ENCODE measurements at places on chromosomes 5 and 9.

DNA sequence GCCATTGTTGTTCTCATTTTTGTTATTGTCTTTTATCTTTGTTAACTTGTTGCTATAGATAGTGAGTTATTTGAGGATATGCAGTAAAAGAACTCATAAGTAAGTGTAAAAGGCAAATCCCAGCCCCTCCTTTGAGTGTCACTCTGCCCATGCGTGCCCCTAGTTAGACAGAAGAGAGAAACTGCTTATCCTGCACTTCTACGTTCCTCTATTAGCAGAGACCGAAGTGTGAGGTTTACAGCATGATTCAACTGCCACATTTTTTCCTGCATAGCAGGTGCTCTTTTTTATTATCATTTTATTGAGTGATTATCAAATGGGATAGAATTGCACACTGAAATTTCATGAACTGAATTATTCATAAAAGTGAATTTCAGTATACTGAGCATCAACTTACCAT is 12.0 kb upstream of the DNAH5 start:
- DNase-seq: no peak

- no peak for DNase-seq
Measured at GRCh38 chr9:68973619-68974018, 40.3 kb downstream of the PRKACG start.

DNA sequence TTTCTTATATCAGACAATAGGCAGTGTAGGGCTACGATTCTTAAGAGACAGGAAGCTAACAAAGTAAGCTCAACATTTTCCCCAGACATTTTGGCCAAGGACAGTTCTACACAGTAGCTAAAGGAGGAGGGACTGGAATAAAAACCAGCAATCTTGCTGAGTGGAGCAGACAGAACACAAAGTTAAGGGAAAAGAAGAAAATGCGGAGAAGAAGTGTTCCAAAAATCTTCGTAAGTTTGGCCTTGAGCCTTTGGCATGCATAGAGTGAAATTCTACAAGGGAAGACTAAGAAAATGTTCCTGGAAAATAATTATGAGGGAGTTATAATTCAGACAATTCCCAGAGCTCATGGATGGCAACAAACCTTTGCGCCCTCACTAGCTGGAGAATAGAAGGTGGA is 748.0 kb upstream of the CTNND2 start:
- DNase-seq: no peak

DNA sequence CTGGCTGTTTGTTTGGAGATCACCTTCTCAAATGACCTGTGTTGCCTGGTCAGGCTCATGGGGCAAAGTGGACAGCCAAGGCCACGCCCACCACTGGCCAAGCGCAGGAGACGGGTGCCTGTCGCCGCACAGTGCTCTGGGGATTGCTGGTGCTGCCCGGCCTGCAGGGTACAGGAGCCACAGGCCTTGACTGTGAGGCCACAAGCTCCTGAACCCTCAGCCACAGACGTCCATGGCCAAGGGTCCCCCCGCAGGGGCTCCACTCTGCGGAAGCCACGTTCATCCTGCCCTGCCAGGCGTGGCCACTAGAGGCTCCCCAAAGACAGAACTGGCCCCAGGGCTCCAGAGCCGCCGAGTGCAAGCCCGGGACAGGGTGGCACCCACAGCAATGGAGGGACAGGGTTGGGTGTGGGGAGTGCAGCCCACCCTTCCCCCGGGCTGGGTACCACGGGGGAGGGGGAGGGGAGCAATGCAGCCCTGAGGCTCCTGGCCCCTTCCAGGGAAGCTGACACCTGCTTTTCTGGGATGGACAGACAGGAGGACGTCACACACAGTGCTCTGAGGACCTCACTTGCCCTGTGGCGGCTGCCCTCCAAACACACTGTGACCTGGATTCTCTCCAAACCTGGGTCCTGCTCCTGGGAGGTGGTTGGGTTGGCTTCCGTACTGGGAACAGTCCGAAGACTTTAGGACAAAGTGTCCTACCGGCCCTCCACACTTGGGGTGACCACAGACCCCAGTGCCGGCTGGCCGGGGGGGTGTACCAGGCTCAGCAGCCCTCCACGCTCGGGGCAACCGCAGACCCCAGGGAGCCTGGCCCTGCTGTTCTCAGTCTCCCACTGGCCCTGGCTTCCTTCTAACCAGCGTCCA is 21.5 kb downstream of the TPPP start:
- DNase-seq: peak; percentile 87

GRCh38 chr5:43336159-43336558 is 22.9 kb upstream of the HMGCS1 start:
- no peak for DNase-seq

- no peak for DNase-seq
Measured at GRCh38 chr5:38562444-38563210, 6.2 kb upstream of the LIFR start.

DNA sequence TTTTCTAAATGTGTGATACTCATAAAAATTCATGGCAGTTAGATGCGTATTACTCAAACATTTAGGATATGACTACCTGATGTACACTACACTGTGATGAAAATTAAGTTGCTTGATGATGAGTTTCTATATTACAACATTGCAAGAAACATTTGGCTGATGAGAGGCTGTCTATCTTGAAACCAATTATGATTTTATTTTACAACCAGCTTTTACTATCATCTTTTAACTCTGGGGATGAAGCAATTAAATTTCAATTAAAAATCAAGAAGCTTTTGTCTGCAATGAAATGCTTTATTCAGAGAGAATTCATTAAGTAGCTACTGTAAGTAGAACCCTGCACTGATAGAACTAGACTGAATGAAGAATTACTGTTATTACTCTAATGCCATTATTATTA is 500.4 kb downstream of the KCTD16 start:
- no peak for DNase-seq

DNA sequence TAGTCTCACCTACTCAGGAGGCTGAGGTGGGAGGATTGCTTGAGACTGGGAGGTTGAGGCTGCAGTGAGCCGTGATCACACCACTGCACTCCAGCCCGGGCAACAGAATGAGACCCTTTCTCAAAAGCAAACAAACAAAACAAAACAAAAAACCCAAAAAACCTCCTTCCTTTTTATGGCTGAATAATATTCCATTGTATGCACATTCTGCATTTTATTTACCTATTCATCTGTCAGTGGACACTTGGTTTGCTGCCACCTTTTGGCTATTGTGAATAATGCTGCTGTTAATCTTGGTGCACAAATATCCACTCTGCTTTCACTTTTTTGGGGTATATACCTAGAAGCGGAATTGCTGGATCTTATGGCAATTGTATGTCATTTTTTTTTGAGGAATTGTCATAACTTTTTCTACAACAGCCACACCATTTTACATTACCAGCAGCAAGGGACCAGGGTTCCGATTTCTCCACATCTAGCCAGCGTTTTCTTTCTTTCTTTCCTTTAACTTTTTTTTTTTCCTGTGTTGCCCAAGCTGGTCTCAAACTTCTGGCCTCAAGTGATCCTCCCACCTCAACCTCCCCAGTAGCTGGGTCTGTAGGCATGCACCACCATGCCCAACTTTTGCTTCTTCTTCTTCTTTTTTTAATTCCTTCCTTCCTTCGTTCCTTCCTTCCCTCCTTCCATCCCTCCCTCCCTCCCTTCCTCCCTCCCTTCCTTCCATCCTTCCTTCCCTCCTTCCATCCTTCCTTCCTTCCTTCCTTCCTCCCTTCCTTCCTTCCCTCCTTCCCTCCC is 30.6 kb downstream of the NKX2-5 start:
- no peak for DNase-seq

DNA sequence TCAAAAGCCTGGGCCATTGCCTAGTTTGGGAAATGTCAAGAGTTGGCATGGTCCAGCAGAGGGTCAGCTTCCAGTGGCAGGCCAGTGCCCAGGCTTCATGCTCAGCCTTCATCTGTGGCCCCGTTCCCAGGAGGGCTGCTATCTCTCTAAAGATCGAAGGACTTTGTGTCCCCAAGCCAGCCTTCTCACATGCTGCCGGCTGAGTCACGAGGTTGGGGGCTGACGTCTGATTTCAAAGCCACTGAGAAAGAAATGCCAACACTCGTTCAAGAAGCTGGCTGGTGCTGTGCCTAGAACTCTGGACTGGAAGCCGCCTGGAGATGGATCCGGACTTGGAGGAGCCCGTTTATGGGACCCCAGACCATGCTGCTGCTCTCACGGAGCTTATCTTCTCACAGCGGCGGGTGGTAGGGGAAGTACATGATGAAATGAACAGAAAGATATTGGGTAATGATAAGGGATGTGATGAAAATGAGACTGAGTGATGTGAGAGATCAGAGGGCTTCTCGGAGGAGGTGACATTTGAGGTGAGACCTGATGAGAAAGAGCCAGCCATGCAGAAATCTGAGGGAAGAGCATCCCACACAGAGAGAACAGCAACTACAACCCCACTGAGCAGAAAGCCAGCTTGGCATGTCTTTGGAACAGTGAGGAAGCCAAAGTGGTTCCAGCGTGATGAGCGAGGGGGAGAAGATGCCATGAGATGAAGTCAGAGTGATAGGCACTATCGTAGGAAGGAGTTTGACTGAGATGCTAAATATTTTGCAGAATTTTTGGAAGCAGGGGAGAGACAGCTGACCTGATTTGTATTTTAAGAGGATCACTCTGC is 54.9 kb upstream of the BOD1 start:
- DNase-seq: no peak

- DNase-seq: no peak
Measured at GRCh38 chr5:62795926-62796325, 217.3 kb downstream of the LRRC70 start.

GRCh38 chr5:39928709-39929108 is 503.9 kb upstream of the DAB2 start:
- no peak for DNase-seq

- DNase-seq: no peak
Measured at GRCh38 chr9:86355814-86356213, 1.6 kb upstream of the TUT7 start.

DNA sequence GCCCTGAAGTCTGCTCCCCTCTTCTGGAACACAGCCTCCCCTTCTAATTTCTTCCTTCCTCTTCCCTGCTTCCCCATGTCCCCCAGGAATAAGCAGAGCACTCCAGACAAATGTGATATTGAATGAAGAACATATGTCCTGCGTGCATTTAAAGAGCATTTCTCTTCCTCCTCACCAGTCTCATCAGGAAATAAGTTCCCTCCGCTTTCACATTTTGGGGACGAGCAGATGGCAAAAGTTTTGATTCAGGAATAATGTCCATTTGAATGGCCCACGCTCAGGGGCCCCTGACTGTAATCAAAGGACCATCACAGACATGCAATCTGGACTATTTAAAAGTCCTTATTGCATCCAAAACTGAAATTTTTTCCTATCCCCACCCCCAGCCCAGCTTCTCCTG is 316.1 kb downstream of the CDK5RAP2 start:
- DNase-seq: no peak

- DNase-seq: no peak
Measured at GRCh38 chr9:3902631-3903030, 376.8 kb upstream of the RFX3 start.

DNA sequence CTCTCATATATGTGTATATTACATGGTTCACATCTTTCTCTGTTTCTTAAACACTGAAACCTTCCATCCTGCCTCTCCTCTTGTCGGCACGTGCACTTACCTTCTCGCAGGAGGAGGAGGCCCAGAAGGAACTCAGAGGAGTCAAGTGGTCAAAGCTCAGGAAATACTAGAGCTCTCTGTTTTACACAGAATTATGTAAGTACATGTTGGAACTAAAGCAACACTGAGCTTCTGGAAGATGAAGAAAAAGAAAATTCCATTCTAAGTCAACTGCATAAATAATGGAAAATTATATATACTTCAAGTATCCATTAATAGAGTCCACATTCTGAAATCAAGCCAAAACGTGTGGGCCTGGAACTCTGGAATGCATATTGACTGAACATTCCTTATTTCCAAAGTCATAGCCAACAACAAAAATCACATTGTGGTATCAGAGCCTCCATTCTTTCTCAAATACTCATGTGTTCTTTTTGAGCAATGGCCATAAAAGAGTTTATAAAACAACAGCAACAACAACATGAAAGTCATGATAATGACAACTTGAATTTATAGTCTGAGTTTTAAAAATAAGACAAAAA is 121.5 kb upstream of the RAI14 start:
- no peak for DNase-seq

DNA sequence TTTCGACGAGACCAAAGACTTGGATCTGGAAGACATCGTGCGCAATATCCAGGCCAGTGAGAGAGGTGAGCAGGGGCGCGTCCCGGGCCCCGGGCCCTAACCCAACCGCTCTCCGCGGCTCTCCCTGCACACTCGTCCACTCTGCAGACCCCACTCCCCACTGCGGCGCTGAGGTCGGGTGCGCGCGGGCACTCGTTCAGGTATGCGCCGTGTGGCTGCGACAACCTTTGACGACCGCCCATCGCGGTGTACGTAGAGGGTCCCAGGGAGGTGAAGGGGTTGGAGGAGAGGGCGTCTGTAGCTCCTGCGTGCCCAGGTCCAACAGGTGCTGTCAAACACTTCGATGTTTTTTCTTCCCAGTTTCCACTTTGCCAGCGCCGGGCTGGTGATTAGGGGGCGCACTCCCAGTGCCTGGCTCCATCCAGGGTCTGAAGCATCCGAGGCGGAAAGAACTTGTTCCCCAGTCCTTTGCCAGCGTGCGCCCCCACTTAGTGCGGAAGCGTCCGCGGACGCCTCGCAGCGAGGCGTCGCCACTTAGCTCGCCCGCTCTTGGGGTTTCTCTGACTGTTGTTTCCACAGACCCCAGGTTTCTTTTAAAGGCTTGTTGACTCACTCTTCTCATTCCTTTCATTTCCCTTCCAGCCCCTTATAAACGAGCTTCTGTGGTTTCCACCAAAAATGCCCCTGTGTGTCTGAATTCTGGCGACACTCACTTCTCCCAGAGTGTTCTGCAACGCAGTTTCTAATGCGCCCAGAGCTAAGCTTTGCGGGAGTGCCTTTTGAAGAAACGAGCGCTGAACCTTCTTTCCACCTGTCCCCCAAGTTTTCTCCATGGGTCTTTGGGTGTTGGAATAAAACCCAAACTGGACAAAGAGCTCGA is 1.6 kb downstream of the NPR3 start:
- DNase-seq: no peak
